ENCODE measurements at places on chromosomes 11 and 22.

DNA sequence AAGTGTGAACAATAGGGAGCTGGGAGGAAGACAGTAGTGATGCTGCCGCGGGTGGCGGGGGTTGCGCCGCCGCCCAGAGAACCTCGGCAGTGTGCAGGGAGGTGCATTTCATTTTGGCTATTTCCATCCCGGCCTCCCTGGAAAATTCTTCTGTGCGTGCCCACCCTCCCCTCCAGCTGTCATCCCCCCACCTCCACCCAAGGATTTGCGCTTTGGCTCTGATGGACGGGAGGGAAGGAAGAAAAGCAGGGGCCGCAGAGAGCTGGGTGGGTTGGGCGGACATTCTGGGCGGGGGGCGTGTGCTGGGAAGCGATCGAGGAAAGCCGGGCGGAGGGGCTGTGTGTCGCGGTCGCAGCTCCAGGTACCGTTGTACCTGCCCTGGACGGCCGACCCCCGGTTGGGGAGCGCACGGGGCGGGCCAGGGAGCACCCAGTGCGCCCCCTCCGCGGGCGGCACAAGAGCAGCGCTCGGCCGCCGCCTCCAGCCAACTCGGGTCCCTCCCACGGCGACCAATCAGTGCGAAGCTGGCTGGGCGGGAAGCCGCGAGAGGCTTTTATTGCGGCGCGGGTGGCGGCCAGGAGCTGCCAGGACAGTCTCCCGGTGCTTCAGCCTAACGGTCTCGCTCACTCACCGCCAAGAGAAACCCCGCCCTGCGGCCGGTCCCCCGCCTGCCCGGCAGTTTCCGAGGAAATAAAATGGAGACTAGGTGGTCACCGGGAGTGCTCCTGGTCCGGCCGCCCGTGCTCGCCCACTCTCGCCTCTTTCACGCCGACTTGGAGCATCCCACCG, 1.6 kb downstream of the NCAM1 start:
- DNase-seq, result no peak

- DNase-seq, result no peak
Measured at GRCh38 chr11:105538588-105538987, 71.3 kb upstream of the GRIA4 start.

DNA sequence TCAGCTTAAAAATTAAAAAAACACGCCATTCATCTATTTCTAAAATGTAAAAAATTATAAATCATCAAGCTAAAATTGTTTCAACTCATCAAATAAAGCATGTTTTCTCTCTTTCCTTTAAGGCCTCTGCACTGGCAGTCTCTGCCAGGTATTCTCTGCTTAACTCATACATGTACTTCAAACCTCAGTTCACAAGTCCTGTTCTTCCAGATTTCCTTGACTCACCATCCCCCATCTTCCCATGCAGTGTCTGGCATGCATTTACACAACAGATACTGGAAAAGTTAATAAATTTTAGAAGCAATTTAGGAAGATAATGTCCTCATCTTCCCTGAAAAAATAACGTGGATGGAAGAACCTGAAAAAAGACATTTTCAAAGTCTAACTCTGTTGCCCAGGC, 32.5 kb downstream of the CSTF3 start:
- no peak for DNase-seq

DNA sequence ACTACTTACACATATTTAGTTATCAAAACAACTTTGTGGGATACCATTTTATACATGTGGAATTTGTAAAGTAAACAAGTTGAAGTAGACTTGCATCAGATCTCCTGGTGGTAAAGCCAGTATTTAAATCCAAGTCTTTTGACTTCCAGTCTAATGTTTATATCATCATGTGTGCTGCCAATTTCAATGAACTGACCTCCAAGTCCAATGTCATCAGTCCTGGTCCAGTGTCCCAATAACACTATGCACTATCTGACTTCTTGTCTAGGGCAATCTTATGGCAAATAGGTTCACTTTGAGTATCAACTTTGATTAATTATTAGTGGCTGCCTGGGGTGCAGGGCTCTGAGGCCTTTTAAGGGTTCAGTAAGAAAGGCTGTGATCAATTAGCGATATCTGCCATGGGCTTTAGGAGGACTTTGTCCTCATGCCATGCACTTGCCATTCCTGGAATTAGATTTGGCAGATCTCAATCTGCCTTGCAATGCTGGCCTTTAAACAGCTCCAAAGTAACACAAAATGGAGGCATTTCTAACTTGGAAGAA, 9.6 kb upstream of the PTS start:
- no peak for DNase-seq

- DNase-seq, result no peak
Measured at GRCh38 chr11:93783765-93784144, 327 bp upstream of the MED17 start.

GRCh38 chr22:30694171-30694639, 469 bp upstream of the OSBP2 start:
- peak; percentile 59 for DNase-seq

- peak; percentile 40 for DNase-seq
Measured at GRCh38 chr22:30309951-30310741, 16.6 kb downstream of the TBC1D10A start.

DNA sequence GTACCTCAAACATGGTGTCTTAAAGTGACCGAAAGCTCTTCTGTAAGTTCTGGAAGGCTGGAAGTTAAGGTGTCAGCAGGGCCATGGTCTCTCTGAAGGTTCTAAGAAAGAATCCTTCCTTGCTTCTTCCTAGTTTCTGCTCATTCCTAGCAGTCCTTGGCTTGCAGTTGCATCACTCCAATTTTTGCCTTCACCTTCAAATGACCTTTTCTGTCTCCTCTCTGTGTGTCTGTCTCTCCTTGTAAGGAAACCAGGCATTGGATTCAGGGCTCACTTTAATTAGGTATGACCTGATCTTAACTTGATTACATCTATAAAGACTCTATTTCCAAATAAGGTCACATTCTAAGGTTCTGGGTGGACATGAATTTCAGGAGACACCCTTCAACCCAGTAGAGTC, 8.7 kb downstream of the AASDHPPT start:
- no peak for DNase-seq

DNA sequence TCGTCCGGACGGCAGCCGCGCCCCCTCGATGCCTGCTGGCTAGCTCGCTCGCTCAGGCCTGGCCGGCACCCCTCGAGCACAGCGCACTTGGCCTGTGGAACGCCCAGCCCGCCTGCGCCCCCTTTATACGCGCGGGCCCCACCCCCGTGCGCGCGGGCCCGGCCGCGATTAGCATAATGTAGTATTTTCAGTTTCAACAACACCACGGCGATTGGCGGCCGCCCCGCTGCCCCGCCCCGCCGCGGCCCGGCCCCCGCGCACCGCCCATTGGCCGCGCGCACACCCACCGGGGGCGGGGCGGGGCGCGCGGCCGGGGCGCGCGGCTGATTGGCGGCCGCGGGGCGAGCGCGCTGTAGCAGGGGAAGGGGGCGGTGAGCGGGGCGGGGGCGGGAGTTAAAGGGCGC, at the start of gene CDKN1C:
Gene CDKN1C (minus strand): TSS at position 98 of the 404 bp plus-strand sequence. CDS start 319 bp downstream, outside the sequence.
- DNase-seq, result peak; percentile 77

DNA sequence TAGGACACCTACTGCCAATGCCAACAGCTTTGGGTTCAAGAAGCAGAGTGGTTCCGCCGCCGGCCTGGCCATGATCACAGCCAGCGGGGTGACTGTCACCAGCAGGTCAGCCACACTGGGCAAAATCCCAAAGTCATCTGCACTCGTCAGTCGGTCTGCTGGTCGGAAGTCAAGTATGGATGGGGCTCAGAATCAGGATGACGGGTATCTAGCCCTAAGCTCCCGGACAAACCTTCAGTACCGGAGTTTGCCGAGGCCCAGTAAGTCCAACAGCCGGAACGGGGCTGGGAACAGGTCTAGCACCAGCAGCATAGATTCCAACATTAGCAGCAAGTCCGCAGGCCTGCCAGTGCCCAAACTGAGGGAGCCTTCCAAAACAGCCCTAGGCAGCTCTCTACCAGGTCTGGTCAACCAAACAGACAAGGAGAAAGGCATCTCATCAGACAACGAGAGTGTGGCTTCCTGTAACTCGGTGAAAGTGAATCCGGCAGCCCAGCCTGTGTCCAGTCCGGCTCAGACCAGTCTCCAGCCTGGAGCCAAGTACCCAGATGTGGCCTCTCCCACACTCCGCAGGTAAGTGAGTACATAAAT, 115.1 kb downstream of the DBX1 start:
- no peak for DNase-seq

DNA sequence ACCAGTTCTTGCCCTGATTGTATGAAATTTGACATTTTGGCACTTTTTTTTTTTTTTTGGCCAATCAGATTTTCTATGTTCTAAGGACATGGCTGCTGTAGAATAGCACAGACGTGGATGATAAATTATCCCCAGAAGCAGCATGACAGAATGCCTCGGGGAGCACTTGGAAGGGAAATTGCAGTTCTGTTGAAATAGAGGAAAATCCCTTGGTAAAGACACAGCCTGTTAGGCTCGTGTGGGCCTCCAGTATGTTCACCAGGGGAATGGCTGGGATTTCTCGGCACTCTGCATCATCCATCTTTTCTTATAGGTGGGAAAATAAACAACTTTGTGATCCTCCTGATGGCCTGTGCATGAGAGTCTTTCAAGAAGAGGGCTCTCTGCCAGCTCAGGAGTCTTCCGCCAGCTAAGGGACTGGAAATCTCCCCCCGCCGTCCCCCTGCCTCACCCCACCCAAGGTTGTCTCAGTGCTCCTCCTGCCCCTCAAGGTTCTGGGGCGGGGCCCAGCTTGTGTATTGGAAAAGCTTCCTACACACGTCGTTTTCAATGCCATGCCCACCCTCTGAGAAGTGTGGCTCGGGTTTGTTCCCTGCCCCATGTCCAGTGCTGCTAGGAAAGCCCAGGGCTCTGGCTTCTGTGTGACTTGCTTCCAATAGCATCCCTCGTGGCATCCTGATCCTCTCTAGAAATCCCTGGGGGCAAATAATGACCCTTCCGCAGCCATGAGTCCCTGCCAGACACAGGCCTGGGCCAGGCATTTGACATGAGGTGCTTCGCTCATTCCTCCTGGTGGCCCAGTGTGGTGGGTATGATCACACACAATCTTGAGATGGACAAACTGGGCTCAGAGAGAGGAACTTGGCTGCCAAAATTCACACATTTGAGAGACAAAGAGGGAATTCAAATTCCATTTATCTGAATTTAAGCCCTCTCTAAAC, 70.6 kb upstream of the ATXN10 start:
- DNase-seq, result no peak

DNA sequence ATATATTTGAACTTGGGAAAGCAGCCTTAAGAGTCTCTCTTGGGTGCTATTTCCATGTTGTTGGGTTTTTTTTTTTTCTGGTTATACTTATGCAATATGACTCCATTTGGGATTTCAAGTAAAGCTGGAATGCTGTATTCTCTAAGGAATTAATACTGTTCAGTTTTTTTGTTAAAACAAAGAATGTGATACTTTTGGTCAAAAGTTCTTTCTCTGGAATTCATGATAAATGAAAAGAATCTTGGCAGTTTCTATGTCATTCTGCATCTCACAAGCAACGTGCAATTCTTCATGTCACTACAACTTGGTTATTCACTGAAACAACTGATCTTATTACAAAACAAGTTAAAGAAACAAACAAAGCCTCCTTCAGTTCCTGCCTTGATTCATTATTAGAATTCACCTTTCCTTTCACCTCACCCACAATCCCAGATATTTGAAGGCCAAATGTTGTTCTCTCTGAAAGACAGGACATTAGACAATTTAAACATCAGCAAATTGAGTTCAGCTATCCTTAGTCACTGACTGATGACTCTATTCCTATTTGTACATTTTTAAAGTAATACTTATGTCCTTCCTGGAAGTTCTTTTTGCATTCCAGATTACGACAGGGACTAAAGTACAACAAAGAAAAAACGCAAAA, 176.2 kb downstream of the SBF2 start:
- DNase-seq, result no peak

DNA sequence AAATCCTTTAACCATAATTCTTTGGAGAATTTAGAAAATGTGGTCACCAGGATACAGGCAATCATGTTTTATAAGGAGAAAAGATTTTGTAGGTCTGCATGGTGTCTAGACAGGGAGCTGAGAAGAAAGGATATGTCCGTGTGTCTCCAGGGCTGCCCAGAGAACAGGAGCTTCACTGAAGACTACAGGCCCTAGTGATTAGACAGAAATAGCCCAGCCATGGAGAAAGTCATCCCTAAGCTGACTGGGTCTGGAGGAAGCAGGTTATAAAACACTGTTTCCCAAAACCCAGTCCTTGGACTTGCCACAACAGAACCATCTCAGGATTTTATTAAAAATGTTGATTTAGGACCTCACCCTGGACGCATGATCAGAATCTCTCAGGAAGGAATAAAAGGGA, 84.4 kb downstream of the GALNT18 start:
- no peak for DNase-seq

DNA sequence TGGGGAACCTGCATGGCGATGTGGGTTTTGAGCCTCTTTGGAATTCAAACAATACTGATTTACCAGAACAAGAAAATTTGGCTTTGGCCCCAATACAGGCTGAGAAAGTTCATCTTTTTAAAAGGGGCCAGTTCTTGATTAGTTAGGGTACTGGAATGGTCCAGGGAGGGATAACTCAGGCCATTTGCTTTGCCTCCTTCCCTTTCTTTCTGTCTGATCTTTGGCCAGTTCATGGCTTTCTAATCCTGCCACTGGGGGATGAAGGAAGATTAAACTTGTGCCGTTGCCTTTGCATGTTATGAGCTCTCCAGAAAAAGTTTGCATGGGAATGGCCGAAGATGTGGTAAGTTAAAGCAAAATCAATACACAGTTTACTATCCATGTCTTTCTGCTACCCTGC, 78.4 kb downstream of the ADAMTS15 start:
- DNase-seq, result no peak

DNA sequence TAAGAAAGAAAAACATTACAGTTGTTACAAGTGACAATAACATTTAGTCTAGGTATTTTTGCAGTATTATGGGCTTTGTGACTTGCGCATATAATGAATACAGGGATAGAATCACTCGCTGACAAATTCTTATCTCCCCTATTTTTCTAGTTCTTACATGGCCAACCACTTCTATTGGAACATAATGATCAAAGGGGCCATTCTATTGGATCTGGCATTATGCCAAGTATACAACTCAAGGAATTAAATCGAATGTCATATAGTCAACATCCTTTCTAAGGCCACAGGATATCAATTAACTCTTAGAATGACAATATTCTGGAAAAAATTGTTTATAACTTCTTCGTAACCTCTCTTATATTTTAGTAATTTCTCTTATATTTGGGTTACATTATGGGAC, 272.0 kb downstream of the TTC28 start:
- DNase-seq, result no peak

DNA sequence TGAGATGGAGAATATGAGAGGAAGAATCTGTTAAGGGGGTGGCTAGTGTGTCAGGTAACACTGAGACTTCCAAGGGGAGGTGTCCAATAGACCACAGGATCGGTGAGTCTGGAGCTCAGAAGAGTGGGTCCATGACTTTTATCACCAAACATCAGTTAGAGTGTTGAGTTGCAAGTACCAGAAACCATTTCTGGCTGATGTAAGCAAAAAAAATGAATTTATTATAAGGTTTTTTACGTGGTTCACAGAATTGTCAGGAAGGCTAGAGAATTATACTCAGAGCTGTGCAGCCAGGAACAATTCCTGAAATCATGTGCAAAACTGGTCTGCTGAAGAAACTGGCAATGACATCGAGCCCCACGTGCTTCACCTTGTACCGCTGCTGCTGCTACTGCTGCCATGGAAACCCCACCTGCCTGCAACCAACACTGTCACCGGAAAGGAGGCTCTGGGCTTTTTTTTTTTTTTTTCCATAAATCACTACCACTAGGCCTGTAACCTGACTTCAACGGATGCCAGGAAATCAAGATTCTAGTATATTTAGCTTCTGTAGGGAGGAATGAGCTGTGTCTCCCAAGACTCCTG, 16.6 kb upstream of the STK33 start:
- DNase-seq, result peak; percentile 53
